ENCODE measurements at places on chromosomes 6 and 20.

- DNase-seq = no peak
- no peaks in the 10 kb centered on the region for H3K4me1 ChIP-seq
- H3K27me3 ChIP-seq = no peaks in the 10 kb centered on the region
- H3K27ac ChIP-seq = no peak overlapping the region
Measured at GRCh38 chr6:28296520-28297060, 15.2 kb downstream of the PGBD1 start.

DNA sequence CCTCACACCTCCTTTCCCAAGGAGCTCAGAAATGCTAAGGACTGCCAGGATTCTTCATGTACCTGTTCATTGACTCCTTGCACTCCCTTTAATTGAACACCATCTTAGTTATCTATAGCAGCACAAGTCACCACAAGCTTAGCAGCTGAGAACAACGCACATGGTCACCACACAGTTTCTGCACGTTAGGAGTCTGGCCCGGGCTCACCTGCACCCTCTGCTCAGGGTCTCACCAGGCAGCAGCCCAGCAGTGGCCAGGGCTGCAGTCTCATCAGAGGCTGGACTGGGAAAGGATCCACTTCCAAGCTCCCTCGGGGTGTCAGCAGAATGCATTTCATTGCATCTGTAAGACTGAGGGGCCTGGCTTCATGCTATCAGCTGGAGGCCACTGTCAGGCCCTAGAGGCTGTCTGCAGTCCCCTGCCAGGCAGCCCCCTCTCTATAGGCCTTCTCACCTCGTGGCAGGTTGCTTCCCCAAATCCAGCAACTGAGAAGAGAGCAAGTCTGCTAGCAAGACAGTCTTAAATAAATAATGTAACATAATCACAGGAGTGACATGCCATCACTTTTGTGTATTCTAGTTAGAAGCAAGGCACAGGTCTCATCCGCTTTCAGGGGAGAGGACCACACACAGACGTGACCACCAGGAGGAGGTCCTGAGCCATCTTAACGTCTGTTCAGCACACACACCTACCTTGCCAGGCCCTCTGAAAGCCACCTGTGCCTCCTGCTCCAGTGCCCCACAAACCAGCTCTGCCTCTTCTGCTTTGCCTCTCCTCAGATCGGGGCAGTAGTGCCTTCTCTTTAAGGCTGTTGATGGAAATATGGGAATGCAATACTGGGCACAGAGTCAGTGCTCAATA is 165.2 kb upstream of the CST7 start:
- no peak overlapping the region for H3K4me3 ChIP-seq
- DNase-seq = peak; percentile 34
- no peaks in the 10 kb centered on the region for H3K4me1 ChIP-seq
- H3K36me3 ChIP-seq = no peaks in the 10 kb centered on the region
- H3K27ac ChIP-seq = no peak overlapping the region

DNA sequence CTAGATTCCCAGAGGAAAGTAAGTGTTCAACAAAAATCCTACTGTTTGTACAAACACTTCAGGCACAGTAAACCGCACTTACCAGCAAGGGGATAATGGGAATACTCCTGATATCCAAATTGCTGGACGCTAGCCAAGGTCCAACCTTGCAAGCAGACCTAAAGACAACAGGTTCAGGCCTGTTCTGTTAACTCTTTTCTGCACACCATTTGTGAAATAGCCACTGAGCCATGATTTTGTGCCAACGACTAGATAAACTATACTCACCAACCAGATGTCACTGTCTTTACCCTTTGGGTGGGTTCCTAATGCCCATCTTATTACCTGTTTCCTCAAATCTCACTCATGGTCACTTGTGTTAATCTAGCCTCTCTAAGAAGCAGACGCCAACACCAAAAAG is 43.5 kb downstream of the GOPC start:
- peak overlapping the region; percentile 33 for H3K27ac ChIP-seq
- no peaks in the 10 kb centered on the region for H3K27me3 ChIP-seq
- peaks cover 30% of the 10 kb centered on the region for H3K4me1 ChIP-seq
- peaks cover 61% of the 10 kb centered on the region for H3K36me3 ChIP-seq
- no peak for DNase-seq
- no peak overlapping the region for H3K4me3 ChIP-seq

DNA sequence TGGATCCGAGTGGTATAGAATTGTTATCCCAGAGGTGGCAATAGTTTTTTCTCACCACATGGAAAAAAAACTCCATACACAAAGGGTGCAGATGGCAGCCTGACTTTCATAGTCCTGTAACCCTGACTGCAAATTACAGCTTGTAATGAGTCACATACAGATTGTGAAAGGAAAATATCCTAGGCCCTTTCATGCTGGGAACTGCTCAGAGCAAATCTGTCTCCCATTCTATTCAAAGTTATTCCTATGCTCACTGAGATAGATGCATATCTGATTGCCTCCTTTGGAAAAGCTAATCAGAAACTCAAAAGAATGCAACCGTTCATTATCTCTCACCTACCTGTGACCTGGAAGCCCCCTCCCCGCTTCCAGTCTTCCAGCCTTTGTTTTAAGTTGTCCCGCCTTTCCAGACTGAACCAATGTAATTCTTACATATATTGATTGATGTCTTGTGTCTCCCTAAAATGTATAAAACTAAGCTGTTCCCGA is 108.7 kb upstream of the MAP3K4 start:
- H3K4me3 ChIP-seq = no peak overlapping the region
- H3K27me3 ChIP-seq = no peaks in the 10 kb centered on the region
- H3K36me3 ChIP-seq = no peaks in the 10 kb centered on the region
- no peaks in the 10 kb centered on the region for H3K4me1 ChIP-seq
- no peak for DNase-seq

DNA sequence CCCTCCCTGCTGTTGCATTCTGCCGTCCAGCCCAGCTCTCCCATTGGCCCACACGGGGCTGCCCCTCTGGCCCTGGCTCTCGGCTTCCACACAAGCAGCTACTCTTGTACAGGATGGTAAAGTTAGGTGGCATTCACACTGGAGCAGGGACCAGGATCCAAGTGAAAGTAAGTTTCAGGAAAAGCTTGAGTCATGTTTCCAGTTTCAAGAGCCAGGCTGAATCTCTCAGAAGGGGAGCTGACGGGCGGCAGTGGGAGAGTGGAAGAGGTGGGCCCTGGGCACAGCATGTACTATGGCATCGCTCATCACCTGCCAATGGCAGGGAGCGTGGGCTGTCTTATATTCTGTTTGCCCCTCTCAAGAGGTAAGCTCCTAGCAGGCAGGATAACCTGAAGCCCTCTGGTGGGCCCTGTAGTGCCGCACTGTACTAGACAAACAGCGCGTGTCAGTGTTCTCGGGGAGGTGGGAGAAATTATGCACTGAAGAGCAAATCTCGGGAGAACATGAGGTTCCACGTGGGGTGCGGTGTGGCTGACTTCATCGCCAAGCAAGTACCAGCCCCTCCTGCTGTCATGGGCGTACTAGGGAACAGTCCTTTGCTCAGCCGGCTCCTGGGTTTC is 241.5 kb downstream of the NRN1 start:
- no peak overlapping the region for H3K4me3 ChIP-seq
- H3K27me3 ChIP-seq = no peaks in the 10 kb centered on the region
- H3K4me1 ChIP-seq = no peaks in the 10 kb centered on the region
- no peak for DNase-seq
- H3K27ac ChIP-seq = no peak overlapping the region
- no peaks in the 10 kb centered on the region for H3K36me3 ChIP-seq

GRCh38 chr6:2129182-2129621 is 116.2 kb downstream of the GMDS start:
- H3K36me3 ChIP-seq = no peaks in the 10 kb centered on the region
- H3K4me3 ChIP-seq = no peak overlapping the region
- H3K27me3 ChIP-seq = no peaks in the 10 kb centered on the region
- H3K4me1 ChIP-seq = peaks cover 20% of the 10 kb centered on the region

DNA sequence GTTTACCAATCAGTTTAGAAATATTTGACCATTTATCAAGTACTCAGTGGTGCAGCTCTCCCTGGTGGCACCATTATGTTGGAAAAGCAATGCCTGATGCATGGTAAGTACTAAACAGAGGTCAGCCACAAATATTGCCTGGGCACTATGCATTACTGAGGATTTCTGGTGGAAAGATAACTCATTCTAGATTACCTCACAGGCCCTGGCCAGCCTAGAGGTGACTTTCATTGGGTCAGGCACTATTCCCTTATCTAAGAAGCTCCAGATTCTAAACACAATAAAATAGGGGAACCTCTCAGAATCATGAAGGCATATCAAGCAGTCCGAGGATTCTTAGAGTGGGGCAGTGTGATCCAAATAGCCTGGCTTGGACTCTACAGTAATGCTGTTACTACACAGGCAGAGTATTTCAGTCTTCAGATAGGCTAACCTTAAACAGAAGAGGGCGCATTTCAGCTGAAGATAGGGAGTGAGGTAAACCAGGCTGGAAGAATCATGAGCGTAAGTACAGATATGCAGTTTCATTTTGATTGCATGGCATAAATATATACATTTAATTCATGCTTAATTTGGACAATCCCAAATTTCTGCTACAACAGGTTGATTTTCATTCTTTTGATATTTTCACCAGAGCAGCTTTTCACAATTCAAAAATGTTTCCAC is 12.1 kb downstream of the LGSN start:
- H3K36me3 ChIP-seq = no peaks in the 10 kb centered on the region
- H3K27ac ChIP-seq = no peak overlapping the region

DNA sequence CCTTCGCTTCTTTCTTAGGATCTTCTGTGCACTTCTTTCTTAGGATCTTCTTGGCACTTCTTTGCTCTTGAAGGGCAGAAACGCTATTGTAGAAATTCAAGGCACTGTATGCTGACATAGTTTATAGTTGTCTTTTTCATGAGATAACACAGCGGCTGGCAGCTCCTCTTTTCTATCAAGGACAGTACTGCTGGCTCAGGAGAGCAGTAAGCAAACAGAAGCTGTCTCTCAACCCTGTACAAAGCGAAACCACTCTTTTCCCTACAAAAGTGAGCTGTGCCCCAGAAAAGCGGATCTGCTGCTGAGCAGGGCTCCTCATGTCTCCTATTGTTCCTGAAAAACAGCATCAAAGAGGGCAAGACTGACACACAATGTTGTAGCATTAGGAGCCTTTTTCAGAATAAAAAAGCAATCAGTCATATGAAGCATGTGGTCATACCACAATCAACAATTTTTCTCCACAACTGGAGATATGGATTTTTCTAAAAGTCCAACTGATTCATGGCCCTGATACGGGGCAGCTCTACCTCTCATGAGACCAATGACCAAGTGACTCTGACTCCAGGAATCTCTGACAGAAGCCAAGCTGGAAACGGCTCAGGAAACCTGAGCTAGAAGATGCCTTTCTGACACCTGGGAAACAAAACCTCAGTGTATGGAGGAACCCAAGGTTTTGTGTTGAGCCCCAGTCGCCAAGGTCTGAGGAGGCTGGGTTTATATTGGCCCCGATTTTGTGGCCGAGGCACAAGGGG is 255.9 kb downstream of the ESR1 start:
- H3K27me3 ChIP-seq = no peaks in the 10 kb centered on the region
- H3K27ac ChIP-seq = no peak overlapping the region
- H3K4me1 ChIP-seq = no peaks in the 10 kb centered on the region
- no peak for DNase-seq
- no peaks in the 10 kb centered on the region for H3K36me3 ChIP-seq

DNA sequence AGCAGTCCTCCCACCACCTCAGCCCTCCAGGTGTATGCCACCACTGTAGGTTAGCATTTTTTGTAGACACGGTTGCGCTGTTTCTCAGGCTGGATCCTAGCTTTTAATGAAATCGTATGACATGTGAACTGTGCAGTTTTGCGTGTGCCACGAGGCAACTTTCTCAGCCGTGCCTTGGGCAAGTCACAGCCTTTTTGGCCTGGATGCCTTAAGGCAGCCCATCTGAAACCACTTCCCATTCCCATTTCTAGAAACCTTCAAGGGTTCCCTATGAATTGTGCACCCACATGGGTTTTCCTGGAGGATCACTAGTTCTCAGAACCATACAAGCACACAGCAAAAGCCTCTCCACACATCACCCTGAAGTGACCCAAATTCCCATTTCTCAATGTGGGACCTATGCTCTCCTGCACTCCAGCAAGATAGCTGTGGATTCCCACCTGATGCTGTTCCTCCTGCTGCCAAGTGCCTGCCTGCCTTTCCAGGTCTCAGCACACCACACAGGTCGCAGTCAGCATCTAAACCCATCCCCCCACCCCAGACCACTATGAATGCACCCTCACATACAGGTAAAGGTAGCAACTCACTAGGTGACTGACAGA is 28.9 kb downstream of the SNX5 start:
- H3K27me3 ChIP-seq = no peaks in the 10 kb centered on the region
- no peak overlapping the region for H3K4me3 ChIP-seq
- no peak for DNase-seq
- H3K27ac ChIP-seq = peak overlapping the region; percentile 1

- no peaks in the 10 kb centered on the region for H3K36me3 ChIP-seq
- no peak for DNase-seq
- H3K27me3 ChIP-seq = no peaks in the 10 kb centered on the region
- no peak overlapping the region for H3K27ac ChIP-seq
Measured at GRCh38 chr6:36742146-36742545, 44.5 kb downstream of the RAB44 start.

- H3K27me3 ChIP-seq = no peaks in the 10 kb centered on the region
- no peak for DNase-seq
- no peak overlapping the region for H3K27ac ChIP-seq
- H3K36me3 ChIP-seq = no peaks in the 10 kb centered on the region
- H3K4me1 ChIP-seq = peaks cover 5% of the 10 kb centered on the region
- no peak overlapping the region for H3K4me3 ChIP-seq
Measured at GRCh38 chr6:43992783-43993644, 134.2 kb downstream of the MRPL14 start.

DNA sequence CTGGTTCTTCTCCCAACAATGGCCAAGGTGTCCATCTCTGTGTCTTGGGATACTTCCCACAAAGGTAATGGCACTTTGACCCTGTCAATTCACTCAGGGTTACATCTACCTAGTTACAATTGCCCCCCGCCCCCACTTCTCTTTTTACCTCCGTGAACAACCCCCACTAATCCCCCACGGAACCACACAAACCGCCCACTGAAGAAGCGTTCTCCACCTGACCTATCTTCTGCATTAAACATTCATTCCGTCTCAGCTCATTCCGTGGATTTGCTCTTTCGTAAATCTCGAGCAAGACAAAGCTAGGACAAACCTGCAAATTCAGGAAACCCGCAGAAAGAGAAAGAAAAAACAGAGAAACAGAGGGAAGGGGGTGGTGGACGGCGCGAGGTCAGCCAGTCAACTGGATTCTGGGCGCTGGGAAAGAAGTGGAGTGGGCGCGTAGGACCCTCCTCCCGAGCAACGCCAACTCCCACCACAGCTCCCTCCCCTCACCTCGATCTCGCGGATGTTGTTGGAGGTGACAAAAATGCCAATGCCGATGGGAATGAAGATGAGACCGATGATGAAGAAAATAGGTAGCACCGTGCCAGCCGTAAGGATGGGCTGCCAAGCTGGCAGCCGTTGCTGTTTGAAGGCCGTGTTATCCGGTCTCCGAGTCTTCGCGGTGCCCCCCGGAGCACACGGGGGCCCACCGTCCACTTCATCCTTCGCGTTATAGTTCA is 523 bp downstream of the TMEM30A start:
- no peaks in the 10 kb centered on the region for H3K36me3 ChIP-seq
- H3K27me3 ChIP-seq = no peaks in the 10 kb centered on the region
- H3K4me1 ChIP-seq = peaks cover 59% of the 10 kb centered on the region
- peak overlapping the region; percentile 40 for H3K27ac ChIP-seq
- no peak for DNase-seq

All from RWPE2 (cell line).